ENCODE measurements at places on chromosomes 6 and 20.

- no peak for DNase-seq
Measured at GRCh38 chr6:69758214-69758613, 38.6 kb downstream of the LMBRD1 start.

DNA sequence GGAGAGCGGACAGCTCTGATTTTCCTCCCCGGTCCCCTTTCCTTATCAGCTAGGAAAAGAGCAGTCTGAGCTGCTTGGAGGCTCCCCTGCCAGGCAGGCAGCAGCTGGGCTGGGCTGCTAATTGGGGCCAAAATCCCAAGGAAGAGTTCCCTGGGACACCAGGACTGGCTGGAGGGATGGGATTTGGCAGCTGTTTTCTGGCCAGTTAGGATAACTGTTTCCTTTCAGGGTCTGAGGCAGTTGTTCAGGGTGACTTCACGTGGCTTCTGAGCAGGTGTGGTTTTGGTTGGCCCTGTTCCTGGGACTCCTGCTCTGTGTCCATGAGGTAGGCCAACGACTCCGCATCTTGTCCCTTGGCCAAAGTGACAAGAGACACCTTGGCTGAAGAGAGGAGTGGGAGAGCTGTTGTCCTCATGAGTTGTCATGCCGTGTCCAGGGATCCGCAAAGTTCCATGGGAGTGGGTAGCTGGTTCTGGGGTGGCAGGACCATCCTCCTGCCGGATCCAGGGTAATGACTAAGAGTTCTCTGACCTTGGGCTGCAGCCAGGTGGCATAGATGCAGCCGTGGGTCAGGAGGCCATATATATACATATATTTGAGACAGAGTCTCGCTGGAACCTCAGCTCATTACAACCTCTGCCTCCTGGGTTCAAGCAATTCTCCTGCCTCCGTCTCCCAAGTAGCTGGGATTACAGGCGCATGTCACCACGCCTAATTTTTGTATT, 21.2 kb downstream of the MRPS18A start:
- DNase-seq = no peak

- DNase-seq = no peak
Measured at GRCh38 chr6:21049148-21049547, 514.9 kb downstream of the CDKAL1 start.

GRCh38 chr6:137715589-137716045, 151.4 kb upstream of the TNFAIP3 start:
- no peak for DNase-seq

DNA sequence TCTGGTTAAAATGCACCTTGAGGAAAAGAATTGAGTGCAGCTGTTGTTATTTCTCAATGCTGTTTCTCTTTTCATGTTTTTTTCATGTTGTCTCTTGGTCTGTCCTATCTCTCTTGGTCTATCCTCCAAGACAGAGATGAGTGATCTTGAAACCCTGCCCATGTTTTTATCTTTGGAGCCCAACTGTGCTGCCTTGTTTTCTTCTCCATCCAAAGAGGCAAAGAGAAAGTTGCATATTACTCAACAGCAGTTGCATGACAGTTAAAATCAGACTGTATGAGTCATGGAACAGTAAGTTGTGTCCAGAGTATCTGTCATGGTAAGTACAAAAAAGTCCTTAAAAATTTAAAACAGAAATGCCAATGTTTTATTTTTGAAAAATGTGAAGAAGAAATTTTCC, 26.2 kb downstream of the BCAS1 start:
- no peak for DNase-seq

DNA sequence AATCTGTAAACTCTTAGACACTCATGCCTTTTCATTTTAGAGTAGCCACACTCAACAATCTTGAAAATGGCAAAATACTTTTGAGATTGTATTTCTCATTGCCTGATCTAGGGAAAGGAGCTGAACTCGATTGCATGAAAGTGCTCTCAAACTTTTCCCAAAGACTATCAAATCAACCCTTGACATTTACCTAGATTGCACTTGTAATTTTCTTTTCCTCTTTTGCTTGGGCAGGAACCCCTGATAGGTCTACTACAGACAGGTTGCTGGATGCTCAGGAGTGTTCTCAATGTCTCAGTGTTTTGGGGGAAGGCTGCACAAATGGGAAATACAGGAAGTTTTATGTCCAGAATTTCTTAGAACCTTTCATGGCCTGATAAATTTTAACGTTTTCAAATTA, 468.0 kb upstream of the GJE1 start:
- no peak for DNase-seq

DNA sequence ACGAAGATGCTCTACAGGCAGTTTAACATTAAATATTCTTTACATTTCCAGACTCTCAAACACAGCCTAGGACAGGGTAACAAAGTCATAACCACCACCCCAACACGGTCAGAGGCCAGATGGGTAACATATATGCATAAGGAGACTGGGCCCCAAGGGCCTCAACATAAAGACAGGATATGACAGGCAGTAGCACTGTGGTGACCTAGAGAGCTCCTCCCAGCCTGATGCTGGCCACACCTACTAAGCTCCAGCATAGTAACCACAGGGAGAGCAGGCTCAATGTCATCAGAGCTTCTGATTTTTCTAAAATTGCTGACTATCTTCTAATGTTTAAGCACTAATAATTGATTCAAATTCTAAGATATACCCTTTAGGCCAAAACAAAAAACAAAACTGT, 21.7 kb downstream of the SMLR1 start:
- DNase-seq = peak; percentile 60

GRCh38 chr6:86355271-86355670, 582.1 kb upstream of the HTR1E start:
- no peak for DNase-seq
